ENCODE measurements at places on chromosomes 1 and 21.

DNA sequence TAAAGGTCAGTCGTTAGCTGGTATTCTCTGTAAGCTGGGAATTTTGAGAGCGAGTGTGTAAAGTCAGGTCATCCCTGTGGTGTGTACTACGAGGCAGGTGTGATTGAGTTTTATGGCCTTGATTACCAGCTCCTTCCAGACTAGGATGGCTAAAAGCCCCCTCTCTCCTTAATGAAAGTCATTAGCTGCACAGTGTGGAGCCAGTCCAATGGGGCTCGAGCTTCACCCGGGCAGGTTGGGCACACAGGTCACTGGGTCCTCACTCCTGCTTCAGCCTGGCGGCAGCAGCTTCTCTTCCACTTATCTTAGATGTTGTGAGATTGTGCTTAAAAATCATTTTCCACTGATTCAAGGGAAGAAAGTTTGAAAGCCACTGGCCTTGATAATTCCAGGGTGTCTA lies 3.0 kb downstream of the DMRTB1 start:
- DNase-seq: no peak

- DNase-seq: peak; percentile 68
Observed at GRCh38 chr1:107993920-107994319, 28.9 kb upstream of the VAV3 start.

DNA sequence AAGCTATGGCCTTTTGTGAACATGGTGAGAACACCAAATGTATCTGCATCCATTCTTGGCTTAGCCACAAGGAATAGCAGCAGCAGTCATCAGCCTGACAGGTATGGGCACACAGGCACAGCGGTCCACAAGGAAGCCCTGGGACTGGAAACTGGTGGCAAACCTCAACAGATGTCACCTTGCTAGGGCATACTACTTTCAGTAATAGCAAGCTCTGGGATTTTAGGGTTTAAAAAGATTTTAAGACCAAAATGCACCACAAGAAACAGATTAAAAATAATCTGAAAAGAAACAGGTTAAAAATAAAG lies 9.7 kb upstream of the CADM3 start:
- no peak for DNase-seq

- DNase-seq: no peak
Observed at GRCh38 chr1:27589841-27590426, 14.0 kb downstream of the AHDC1 start.

- peak; percentile 100 for DNase-seq
Observed at GRCh38 chr1:10495952-10496351, 21.2 kb downstream of the PEX14 start.

- peak; percentile 85 for DNase-seq
Observed at GRCh38 chr1:156926175-156926574, 5.7 kb downstream of the LRRC71 start.

DNA sequence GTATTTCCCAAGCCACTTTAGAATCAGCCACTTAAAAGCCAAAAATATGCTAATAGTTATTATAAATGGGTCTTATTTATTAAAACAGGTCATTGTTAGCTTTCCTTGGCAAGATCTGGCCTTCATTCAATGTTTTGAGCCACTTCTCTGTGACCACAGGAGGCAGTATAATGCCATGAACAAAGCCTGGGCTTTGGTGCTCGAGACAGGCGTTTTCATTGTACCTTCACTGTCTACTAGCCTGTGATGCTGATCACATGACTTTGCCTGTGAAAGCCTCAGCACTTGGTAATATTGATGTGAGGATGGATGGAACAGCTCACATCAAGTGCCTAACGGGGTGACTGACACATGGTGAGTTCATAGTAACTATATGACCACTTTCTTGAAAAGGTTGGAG lies 217.0 kb downstream of the RWDD3 start:
- peak; percentile 25 for DNase-seq

DNA sequence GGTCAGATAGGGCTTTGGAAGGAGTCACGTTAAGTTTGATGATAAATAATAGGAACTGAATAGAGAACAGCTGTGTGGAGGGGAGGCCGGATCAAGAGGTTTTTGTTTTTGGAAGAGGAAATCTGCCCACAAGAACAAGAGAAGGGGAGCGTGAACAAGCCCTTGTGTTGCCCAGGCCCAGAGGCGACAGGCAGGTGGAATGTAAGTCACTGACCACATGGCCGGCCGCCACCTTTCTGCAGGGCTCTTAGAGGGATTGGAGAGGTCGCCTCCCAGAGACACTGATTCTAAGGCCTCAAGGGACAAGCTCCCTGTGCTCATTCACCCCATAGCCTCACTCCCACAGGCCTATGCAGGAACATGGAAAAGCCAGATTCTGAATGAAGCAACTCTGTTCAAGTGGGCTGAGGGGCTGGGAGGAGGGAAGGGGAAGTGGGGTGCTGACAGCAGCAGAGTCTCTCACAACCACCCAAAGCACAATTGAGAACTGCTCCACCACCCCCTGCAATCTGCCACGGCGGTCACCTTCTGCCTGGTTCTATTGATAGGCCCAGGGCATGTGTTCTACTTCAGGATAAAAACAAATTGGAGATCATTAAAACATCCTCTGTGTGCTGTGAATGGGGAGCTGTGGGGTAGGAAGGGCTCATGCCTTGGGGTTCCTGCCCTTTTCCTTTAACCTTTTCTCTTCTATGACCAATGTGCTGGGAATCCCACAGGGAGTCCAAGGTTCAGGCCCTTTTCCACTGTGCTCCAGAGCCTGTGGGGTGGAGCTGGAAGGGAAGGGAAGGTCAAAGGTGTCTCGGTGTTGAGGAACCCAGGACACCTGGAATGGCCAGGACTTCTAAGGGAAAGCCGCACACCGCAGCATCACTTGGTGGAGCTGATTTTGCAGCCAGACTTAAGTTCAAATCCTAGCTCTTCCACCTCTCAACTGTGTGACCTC lies 63.3 kb upstream of the PARP1 start:
- no peak for DNase-seq

GRCh38 chr1:174314433-174314832 lies 133.3 kb upstream of the GPR52 start:
- no peak for DNase-seq

- DNase-seq: no peak
Observed at GRCh38 chr1:86760199-86760598, 55.8 kb downstream of the SH3GLB1 start.

- no peak for DNase-seq
Observed at GRCh38 chr1:95133687-95134086, 16.5 kb downstream of the TLCD4 start.

GRCh38 chr1:68959461-68960030 lies 462.7 kb upstream of the DEPDC1 start:
- DNase-seq: no peak

GRCh38 chr1:154459080-154459479 lies 42.9 kb upstream of the TDRD10 start:
- no peak for DNase-seq

- no peak for DNase-seq
Observed at GRCh38 chr21:46555678-46556077, 49.2 kb downstream of the S100B start.

DNA sequence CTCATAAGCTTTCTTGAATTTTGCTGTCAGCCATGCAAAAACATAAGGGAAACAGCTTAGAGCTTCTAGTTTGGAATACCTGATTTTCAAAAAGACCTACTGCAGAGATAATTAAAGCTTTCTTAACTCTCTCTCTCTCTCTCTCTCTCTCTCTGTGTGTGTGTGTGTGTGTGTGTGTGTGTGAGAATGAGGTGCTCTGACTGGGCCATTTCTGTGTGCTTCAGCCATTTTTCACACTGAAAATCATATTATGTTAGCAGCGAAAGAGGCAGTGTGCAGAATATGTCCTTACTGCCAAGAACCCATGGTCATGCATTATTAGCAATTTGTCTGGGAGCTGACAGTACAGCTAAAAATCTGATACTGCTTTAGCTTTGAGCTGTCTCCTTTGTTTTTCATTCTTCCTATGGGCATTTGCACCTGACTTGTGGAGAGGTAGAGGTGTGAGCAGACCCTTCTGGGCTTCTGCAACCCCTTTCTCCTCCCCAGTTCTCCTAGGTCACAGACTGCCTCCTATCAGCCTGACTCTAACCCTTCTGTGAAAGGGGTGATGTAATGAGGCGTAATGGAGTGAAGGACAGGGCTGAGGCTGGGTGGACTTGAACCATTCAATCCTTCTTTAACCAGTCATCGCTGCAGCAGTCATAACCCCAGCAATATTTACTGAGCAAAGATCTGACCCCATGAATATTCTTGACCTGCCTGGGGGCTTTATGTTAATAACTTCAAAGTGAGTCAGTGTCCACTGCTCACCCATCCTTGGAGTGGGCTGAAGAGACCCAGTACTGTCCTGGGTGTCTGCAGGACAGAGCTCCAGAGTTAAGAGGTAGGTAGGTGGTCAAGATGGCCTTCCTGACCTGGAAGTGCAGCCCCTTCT lies 61.2 kb downstream of the SYT6 start:
- DNase-seq: no peak

DNA sequence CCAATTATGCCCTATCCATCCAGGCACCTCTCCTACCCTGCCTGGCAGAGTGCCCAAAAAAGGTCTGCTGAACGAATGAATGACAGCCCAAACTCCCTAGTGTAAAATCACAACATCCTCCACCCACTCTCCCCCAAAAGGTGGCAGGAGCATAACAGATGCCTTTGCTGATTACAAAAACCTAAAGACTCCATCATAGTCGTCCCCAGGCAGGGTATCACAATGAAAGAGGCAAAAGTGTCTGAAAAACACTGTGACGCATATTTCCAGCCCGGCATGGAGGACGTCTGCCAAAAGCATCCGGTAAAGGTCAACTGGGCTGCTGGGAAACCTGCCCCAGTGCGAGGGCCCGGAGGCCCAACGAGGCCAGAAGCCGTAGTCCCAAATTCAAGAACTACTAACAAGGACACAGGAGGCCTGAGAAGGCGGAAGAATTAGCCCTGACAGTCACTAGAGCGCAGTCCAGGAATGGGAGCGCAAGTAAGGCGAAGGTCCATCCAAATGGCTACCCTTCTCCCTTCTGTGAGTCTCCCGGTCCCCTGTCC lies 576 bp downstream of the SMIM12 start:
- DNase-seq: no peak

- no peak for DNase-seq
Observed at GRCh38 chr1:247115141-247115510, 11.0 kb upstream of the ZNF669 start.

- DNase-seq: no peak
Observed at GRCh38 chr1:41935226-41935625, 16.5 kb upstream of the HIVEP3 start.

DNA sequence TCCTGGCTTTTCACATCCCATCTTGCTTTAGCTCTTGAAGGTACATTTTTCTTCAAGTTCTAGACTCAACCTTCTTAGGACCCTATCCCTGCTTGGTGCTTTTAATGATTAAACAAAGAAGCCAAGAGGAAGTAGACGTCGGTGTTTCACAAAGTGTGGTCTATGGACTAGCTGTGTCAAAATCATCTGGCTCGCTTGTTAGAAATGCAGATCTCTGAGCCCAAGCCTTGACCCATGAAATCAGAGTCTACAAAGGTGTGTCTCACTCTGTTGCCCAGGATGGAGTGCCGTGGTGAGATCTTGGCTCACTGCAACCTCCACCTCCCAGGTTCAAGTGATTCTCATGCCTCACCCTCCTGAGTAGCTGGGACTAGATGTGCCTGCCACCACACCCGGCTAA lies 295.5 kb upstream of the KAZN start:
- DNase-seq: no peak

GRCh38 chr1:1614954-1615255 lies 395 bp upstream of the MIB2 start:
- DNase-seq: no peak

DNA sequence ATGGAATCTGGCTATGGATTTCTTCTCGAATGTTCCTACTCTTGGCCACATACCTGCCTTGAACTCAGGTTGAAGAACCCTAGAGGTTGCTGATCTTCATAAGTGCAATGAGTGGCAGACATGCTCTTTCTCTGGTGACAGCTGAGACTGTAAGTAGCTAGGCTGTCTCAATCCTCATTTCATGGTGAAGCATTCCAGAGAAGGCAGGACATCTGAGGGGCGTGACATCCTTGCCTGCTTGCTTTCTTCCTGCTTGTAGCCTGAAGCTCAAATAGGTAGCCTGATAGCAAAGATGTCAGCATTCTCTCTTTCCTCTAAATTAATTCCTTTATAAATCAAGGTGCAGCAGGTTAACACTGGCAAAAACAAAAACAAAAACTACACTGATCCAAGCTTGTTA lies 114.6 kb upstream of the MAGI3 start:
- no peak for DNase-seq

- DNase-seq: peak; percentile 12
Observed at GRCh38 chr1:223052931-223053330, 90.1 kb downstream of the TLR5 start.

GRCh38 chr1:209688746-209689234 lies 13.6 kb downstream of the G0S2 start:
- DNase-seq: peak; percentile 46

GRCh38 chr1:113027449-113027848 lies 45.5 kb upstream of the LRIG2 start:
- DNase-seq: no peak

DNA sequence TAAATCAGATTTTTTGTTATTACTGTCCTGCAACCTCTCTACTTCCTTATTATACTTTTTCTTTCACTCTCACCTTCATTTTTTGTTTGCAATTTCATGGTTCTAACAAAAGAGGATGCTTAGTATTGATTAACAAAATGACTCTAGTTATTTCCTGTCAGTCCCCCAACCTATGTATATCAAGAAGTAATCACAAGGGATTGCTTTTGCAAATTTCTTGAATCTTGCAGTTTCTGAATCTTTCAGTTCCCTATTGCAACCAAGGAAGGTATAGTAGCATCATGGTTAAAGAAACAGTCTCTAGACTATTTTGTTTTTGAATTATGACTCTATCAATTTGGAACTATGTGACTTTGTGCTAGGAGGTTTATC lies 446.9 kb downstream of the NEGR1 start:
- no peak for DNase-seq

DNA sequence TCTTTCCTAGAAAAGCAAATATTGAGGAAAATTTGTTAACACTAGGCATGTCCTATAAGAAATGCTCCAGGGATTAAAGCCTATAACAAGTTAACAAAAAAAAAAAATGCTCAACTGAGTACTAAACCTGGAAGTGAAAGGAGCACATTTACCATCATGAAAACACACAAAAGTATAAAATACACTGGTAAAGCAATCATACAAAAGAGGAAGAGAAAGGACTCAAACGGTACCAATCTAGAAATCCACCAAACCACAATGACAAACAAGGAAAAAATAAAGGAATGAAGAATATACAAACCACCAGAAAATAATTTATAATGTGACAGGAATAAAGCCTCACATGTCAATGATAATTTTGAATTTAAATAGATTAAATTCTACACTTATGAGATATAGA lies 21.2 kb downstream of the CD1E start:
- DNase-seq: no peak

DNA sequence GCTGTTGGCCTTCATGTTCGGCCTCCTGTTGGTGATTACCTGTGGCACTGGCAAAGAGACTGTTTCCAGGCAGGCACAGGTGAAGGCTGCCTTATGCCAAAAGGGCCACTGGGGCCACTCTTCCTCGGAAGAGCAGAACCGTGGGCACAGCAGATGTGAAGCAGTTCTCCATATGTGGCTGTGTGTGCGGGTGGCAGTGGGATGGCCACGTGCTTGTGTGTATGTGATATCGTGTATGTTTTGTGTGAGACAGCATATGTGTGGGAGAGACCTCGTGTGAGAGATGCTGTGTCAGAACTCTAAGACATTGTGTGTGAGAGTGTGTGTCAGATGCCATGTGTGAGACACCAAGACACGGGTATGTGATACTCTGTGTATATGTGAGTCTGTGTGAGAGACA lies 53.4 kb upstream of the KDM4A start:
- no peak for DNase-seq

GRCh38 chr21:39141502-39141901 lies 41.7 kb downstream of the PSMG1 start:
- DNase-seq: no peak

Data from mammary epithelial cell (primary cell).